ENCODE measurements at places on chromosomes 11 and 22.

DNA sequence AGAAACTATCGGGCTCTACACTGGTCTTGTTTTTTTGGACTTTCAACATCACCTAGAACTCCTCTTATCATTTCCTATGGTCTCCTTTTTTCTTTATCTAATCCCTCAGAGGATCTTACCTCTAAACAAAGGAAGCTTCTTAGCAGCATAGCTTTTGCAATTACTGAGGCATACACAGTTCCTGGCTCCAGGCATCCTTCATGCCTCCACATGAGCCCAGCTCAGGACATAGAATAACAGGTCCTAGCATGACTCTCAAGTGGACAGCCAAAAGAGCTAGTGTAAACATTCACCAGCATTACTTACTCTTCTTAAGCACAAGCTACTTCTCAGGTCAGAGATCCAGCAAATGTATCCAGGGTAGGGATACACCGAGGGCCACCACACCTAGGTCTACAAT, 17.1 kb downstream of the CFAP300 start:
- no peak overlapping the region for H3K4me3 ChIP-seq
- no peaks in the 10 kb centered on the region for H3K36me3 ChIP-seq
- H3K27ac ChIP-seq = no peak overlapping the region
- no peak for DNase-seq
- no peaks in the 10 kb centered on the region for H3K4me1 ChIP-seq
- peaks cover 4% of the 10 kb centered on the region for H3K27me3 ChIP-seq

DNA sequence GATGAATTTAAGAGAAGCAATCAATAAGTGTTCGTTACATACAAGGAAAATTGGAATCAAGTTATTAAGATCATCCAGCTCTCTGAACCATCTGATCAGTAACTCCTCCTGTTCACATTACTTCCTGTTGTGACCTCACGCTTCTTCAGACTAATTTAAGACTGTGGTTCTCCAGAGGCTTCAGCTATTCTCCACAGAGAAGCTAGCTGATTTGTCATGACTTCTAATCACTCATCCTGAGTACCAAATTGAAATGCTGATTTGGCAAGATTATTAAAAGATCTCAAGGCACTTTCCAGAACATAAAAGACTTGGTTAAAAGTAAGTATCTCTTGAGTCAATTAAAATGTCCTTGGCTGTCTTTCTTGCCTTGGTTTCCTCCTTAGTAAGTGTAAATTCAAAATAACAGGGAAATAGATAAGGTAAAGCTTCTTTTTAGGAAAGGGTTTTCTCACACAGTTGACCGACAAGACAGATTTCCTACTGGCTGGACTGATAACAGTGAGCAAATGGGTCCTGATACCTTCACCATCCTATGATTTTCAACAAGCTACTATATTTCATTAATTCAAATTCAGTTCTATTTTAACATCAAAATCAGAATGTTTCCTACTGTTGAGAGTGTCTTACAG, 38.5 kb downstream of the GAB2 start:
- no peak overlapping the region for H3K4me3 ChIP-seq
- H3K36me3 ChIP-seq = peaks cover 17% of the 10 kb centered on the region
- no peak for DNase-seq
- peaks cover 13% of the 10 kb centered on the region for H3K4me1 ChIP-seq
- H3K27ac ChIP-seq = no peak overlapping the region
- no peaks in the 10 kb centered on the region for H3K27me3 ChIP-seq

DNA sequence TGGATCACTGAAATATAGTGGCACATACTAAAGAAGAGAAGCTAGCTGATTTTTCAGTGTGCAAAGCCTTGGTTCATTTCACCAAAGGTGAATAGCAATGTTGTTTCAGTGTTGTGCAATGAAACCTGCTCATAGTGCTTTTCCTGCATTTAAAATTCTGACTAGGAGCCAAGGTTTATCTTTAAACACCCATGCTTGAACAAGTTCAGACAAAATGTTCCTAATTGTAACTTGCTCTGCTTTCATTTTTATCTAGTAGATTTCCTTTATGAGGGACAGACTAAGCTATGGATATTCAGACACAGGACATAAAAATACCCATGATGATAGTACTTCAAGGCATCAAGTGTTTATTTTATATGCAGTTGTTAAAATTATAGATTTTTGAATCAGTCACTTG, 47.7 kb downstream of the BBOX1 start:
- no peak overlapping the region for H3K27ac ChIP-seq
- no peaks in the 10 kb centered on the region for H3K27me3 ChIP-seq

DNA sequence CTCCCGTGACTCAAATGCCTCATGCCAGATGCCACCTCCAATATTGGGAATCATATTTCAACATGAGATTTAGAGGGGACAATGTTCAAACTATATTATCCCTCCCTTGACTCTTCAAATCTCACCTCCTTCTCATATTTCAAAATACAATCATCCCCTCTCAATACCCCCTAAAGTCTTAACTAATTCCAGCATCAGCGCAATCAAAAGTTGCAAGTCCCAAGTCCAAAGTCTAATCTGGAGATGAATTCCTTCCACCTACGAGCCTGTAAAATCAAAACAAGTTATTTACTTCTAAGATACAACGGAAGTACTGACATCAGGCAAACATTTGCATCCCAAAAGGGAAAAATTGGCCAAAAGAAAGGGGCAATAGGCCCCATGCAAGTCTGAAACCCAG, 67.2 kb upstream of the SC5D start:
- no peaks in the 10 kb centered on the region for H3K36me3 ChIP-seq
- no peak overlapping the region for H3K27ac ChIP-seq
- no peak for DNase-seq
- H3K27me3 ChIP-seq = peaks cover 15% of the 10 kb centered on the region

DNA sequence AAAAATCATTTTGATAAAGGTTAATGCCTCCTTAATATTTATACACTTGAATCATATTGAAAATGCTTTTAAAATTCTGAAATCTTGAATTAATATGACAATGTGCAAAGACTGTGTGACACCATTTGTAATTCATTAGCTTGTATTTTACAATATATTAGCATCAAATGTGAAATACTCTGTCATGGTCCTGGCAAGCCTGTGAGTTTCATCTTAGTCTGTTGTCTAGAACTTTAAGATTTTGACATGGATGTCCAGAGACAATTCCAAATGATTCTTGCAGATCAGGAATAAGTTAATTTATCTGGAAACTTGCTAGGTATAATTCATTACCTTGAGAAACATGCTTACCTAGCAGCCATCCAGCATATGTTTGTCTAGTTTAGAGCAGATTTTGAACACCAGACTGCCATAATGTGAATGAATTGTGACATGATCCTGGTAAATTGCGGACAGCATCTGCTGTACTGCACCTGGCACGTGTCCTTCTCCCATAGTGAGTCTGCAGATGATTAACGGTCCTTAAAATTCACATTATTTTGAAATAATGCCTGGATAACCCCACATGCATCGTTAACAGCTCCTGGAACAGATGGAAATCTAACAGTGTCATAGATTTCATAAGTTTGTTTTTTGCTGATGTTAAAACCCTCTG, 34.5 kb upstream of the DEUP1 start:
- no peaks in the 10 kb centered on the region for H3K4me1 ChIP-seq
- H3K27ac ChIP-seq = no peak overlapping the region
- no peaks in the 10 kb centered on the region for H3K36me3 ChIP-seq
- no peak overlapping the region for H3K4me3 ChIP-seq
- H3K27me3 ChIP-seq = no peaks in the 10 kb centered on the region

DNA sequence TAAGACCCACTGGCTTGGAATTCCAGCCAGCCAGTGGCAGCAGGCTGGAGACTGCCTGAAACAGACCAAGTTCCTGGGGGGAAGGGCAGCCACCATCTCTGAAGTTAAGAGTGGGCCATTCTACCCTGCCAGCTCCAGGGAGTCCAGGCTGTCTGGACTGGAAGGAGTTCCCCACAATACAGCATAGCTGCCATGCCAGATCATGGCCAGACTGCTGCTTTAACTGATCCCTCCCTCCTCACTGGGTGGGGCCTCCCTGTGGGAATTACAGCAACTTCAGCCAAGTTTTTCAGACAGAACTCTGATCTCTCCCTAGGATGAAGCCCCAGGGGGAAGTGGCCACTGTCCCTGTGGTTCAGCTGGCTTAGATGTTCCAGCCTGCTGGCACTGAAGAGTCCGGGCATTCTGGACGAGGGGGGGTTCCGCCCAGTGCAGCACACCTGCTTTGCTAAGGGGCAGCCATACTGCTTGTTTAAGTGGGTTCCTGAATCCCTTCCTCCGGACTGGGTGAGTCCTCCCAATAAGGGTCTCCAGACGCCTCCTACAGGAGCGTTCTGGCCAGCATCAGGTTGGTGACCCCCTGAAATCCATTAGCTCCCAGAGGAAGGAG, 455.4 kb downstream of the DLG2 start:
- H3K36me3 ChIP-seq = no peaks in the 10 kb centered on the region
- no peak for DNase-seq
- H3K4me1 ChIP-seq = no peaks in the 10 kb centered on the region
- H3K27me3 ChIP-seq = no peaks in the 10 kb centered on the region
- H3K27ac ChIP-seq = no peak overlapping the region
- H3K4me3 ChIP-seq = no peak overlapping the region

GRCh38 chr22:25797498-25798290, 55.7 kb downstream of the MYO18B start:
- H3K27ac ChIP-seq = no peak overlapping the region
- no peak overlapping the region for H3K4me3 ChIP-seq
- H3K4me1 ChIP-seq = no peaks in the 10 kb centered on the region
- H3K27me3 ChIP-seq = peaks cover 19% of the 10 kb centered on the region
- DNase-seq = no peak

GRCh38 chr11:85809863-85810262, 1.1 kb downstream of the SYTL2 start:
- DNase-seq = peak; percentile 33
- peaks cover 50% of the 10 kb centered on the region for H3K4me1 ChIP-seq

DNA sequence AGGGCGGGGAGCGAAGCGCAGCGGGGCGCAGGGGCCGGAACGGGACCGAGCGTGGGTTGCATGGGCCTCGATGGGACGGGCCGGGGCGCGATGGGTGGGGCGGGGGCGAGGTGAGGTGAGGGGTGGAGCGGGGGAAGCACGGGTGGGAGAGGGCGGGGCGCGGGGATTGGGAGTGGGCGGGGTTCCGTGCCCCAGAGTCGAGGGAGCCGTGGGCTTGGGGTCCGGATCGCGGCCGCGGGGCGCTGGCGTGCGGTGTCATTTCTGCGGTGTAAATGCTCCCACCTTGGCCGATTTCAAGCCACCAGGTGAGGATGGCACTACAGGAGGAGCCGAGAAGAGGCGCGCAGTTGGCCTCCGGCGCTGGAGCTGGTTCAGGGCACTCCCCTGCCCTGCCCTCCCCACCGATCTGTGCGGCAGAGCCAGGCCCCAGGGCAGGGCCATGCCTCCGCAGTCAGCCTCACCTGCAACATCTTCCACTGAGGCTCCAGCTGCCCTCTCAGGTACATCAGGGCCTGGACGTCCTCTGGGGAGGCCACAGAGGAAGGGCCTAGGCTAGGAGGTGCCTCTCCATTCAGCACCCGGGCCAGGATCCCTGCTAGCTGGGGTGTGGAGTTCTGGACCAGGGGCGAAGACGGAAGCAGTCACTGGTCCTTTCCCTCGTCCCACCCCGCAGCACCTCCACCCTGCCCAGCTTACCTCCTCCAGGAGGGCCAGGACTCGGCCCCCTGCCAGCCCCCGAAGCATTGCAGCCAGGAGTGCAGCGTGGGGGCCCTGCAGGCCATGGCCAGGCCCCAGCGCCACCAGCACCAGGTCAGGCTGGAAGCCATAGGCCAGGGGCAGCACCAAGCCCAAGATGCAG, 620 bp upstream of the TUBGCP6 start:
- no peaks in the 10 kb centered on the region for H3K27me3 ChIP-seq
- H3K36me3 ChIP-seq = peaks cover 18% of the 10 kb centered on the region
- DNase-seq = no peak
- H3K27ac ChIP-seq = peak overlapping the region; percentile 98
- H3K4me3 ChIP-seq = peak overlapping the region; percentile 97
- H3K4me1 ChIP-seq = peaks cover 61% of the 10 kb centered on the region

- H3K4me3 ChIP-seq = no peak overlapping the region
- H3K27ac ChIP-seq = no peak overlapping the region
- no peaks in the 10 kb centered on the region for H3K27me3 ChIP-seq
- no peak for DNase-seq
- H3K36me3 ChIP-seq = no peaks in the 10 kb centered on the region
- peaks cover 4% of the 10 kb centered on the region for H3K4me1 ChIP-seq
These were observed 86.6 kb downstream of the DDX10 start for GRCh38 chr11:108751444-108751843.

GRCh38 chr11:129280027-129280811, 88.1 kb upstream of the ARHGAP32 start:
- H3K27me3 ChIP-seq = peaks cover 32% of the 10 kb centered on the region
- peak; percentile 27 for DNase-seq
- no peaks in the 10 kb centered on the region for H3K36me3 ChIP-seq
- peaks cover 38% of the 10 kb centered on the region for H3K4me1 ChIP-seq

- H3K36me3 ChIP-seq = no peaks in the 10 kb centered on the region
- H3K27me3 ChIP-seq = peaks cover 52% of the 10 kb centered on the region
- H3K4me1 ChIP-seq = no peaks in the 10 kb centered on the region
- no peak for DNase-seq
These were observed 23.6 kb upstream of the RNASEH2C start for GRCh38 chr11:65744026-65744698.

DNA sequence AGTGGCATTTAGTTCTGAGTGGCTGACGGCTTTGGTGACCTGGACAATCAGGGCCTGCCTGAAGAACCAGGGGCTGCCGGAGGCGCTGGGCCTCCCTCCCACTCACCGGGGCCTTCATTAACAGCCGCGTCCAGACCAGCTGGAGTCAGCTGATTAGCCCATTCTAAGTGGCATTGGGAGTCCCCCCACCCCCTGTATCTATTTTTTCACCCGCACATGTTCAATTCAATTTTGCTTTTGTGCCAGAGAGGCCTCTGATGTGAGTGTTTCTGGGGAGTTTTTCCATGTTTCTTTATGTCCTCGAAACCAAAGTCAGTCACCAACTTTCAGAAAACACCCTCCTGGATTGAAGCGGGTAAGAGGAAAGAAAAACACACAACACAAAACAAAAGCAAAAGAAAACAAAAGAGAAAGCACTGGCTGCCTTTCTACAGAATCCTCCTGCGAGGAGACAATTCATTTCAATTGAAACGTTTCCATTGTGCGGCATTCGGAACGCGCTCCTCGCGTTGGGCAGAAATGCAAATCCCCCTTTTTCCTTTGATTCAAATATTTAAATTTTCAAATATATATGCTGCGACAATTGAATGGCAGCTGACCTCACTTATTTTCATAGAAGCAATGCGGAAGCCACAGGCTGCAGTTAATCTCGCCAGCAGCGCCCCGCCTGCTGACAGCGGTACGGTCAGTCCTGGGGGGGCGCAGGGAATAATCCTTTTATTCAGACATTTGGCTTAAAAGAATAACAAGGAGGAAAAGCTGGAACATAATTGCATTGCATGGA, 17.7 kb downstream of the CDKN1C start:
- H3K27me3 ChIP-seq = peaks cover 86% of the 10 kb centered on the region
- no peak overlapping the region for H3K4me3 ChIP-seq
- H3K36me3 ChIP-seq = no peaks in the 10 kb centered on the region

GRCh38 chr22:46843821-46844255, 81.4 kb downstream of the TBC1D22A start:
- H3K4me1 ChIP-seq = peaks cover 8% of the 10 kb centered on the region
- no peak overlapping the region for H3K4me3 ChIP-seq
- H3K36me3 ChIP-seq = peaks cover 8% of the 10 kb centered on the region
